Spleen (tissue), 13 donors: ENCODE measurements at places on chromosomes 5 and 9. TPM values are rescaled to one million over a fixed set of nuclear protein-coding genes. Genes with fewer than 3 reads are reported as not detected.
A peak's percentile ranks its signal among the peaks of the same experiment; 100 is the strongest.

DNA sequence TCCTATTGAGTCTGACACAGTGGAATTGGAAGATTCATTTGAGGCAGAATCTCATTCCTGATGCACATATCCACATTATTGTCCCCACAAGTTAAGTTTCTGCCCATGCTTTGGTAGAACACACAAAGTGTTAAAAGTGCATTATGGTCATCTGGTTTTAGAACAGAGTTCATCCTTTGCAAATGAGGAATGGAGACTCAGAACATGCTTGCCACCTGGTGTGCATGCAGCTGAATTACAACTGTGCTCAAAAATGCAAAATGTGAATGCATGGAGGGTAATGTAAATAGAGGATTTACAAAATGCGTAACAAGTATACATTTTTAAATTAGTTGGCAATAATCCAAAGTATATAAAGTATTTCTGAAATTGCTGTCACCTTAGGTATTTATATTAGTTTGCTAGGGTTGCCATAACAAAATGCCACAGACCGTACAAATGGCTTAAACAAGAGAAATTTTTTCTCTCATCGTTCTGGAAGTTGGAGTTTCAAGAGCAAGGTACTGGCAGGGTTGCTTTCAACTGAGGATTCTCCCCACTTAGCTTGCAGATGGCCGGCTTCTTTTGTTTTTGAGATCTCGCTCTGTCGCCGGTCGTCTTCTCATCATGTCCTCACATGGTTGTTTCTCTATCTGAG is 671.1 kb downstream of the TAF11L14 start:
- H3K4me3 ChIP-seq = no peak overlapping the region
- H3K36me3 ChIP-seq = no peaks in the 10 kb centered on the region
- no peak overlapping the region for H3K27ac ChIP-seq

COL5A1 gene
- total RNA-seq = 19.7 TPM

- no peak overlapping the region for H3K27ac ChIP-seq
- no peaks in the 10 kb centered on the region for H3K36me3 ChIP-seq
- no peaks in the 10 kb centered on the region for H3K4me1 ChIP-seq
- no peaks in the 10 kb centered on the region for H3K27me3 ChIP-seq
- H3K4me3 ChIP-seq = no peak overlapping the region
Measured at GRCh38 chr5:53321073-53321472, 159.4 kb upstream of the FST start.

DNA sequence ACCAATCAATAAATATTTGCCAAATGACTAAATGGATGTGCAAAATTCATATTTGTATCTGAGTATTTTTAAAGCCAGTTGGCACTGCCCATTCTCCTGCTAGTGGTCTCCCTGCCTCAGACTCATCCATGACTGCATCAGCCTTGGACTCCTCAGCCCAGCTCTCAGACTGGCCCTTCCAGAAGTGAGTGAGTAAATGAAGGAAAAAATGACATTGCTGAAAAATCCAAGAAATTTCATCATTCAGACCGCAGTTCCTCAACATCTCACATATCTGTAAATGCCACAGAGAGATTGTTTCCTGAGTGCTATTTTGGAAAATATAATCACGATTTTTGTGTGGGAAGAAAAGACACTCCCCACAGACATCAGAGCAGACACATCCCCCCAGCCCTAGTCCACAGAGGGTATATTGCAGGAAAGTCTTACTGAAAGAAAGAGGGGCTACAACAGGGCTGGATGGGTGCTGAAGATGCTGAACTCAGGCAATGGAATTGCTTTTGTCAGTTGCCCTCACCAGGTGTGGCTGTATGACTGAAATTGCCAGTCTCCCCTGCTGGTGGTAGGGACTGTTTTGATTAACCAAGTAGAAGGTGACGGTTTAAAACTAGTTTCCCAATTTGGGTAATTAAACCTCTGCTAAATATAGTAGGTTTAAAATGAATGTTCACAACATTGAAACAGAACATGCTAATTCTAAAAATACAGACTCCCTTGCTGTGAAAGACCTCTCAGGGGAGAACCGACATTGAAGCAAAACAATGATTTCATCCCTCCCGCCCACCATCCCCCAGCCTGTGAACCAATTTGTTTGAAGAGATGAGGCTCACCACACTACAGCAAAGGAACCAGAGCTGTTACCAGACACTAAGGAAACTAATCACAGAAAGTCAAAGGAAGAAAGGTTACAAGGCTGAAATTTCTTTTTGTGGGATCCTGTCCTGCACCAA is 158.8 kb downstream of the DEPDC1B start:
- H3K4me3 ChIP-seq = no peak overlapping the region
- no peaks in the 10 kb centered on the region for H3K27me3 ChIP-seq
- no peak for DNase-seq
- no peaks in the 10 kb centered on the region for H3K36me3 ChIP-seq
- H3K27ac ChIP-seq = no peak overlapping the region
- H3K4me1 ChIP-seq = peaks cover 19% of the 10 kb centered on the region

LCP2 gene
- 245 TPM for total RNA-seq

GRCh38 chr9:2107906-2108451 is 92.8 kb downstream of the SMARCA2 start:
- H3K27ac ChIP-seq = no peak overlapping the region
- H3K27me3 ChIP-seq = no peaks in the 10 kb centered on the region
- no peak overlapping the region for H3K4me3 ChIP-seq
- DNase-seq = no peak
- peaks cover 3% of the 10 kb centered on the region for H3K36me3 ChIP-seq

DNA sequence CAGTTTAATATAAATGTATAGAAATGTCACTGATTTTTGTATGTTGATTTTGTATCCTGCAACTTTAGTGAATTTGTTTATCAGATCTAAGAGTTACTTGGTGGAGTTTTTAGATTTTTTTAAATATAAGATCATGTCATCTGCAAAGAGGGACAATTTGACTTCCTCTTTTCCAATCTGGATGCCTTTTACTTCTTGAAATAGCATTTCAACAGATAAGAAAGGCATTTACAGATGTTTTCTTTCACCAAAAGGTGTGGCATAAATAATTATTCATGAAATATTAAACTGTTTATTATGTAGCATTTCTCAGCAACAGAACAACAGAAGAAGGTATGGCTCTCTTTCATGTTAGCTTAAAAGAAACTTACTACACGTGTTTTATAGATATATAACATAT is 34.9 kb upstream of the NIPBL start:
- no peak for DNase-seq
- H3K4me1 ChIP-seq = peaks cover 37% of the 10 kb centered on the region
- H3K4me3 ChIP-seq = no peak overlapping the region
- no peaks in the 10 kb centered on the region for H3K27me3 ChIP-seq
- H3K36me3 ChIP-seq = no peaks in the 10 kb centered on the region

DNA sequence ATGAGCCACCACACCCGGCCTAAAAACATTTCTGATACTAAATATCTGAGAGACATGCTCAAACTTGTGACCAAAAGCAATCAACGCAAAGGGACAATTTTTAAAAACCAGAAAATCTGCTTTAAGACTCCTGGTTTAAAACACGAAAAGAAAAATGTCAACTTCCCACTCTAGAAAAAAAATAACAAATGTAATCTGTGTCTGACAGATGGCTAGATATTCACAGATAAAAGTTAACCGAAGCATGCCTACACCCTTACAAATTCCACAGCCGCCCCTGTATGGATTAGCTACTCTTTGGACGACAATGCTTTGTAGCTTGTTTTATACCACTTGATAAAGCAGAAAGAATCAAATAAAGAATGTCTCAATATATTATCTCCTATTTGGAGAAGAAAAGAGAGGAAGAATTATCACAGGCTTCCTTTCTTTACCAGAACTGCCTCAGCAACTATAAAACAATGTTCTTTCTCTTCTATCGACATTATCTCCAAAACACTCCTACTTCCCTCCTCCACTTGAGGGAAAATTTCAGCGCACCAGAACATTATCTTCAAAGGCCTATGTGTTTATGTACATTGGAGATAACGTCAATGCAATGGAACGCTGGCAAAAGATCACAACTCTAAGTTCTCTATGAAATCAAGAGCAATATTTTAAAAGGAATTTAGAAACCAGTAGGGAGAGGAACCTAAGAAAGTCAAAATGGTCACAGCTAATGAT is 26.2 kb downstream of the CEMIP2 start:
- peaks cover 34% of the 10 kb centered on the region for H3K36me3 ChIP-seq
- no peak for DNase-seq
- no peak overlapping the region for H3K27ac ChIP-seq
- H3K4me3 ChIP-seq = no peak overlapping the region

LCNL1 gene
- 3.6 TPM for total RNA-seq

DNA sequence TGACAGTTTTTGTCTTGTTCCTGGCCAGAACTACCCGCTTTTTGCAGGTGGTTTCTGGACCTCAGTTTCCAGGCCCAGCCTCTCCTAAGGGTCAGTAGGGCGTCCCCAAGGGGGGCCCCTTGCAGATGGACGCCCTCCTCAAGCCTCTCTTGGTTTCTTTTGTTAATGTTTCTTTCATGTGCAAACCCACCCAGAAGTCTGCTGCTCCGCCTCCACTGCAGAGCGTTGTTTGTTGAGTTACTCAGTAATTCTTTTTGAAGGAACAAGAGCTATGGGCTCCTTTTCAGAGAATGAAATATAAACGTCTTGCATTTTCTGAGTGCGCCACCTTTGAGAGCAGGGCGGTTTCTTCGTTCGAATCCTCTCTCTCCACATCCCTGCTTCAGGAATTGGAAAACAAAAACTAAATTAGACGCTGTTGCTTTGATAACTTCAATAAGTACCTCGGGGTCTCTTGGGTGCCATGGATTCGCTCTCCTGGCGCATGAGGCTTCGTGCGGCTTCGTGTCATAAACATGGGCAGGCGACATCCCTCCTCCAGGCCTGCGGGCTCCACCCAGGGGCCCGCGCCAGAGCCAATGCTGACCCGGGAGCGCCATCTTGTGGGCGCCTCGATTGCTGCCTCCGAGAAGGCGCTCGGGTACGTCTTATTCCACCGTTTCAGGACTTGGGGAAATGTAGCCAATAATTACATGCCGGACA is 38.3 kb upstream of the CKMT2 start:
- H3K4me3 ChIP-seq = no peak overlapping the region
- H3K27me3 ChIP-seq = no peaks in the 10 kb centered on the region
- H3K36me3 ChIP-seq = no peaks in the 10 kb centered on the region
- H3K27ac ChIP-seq = no peak overlapping the region

DNA sequence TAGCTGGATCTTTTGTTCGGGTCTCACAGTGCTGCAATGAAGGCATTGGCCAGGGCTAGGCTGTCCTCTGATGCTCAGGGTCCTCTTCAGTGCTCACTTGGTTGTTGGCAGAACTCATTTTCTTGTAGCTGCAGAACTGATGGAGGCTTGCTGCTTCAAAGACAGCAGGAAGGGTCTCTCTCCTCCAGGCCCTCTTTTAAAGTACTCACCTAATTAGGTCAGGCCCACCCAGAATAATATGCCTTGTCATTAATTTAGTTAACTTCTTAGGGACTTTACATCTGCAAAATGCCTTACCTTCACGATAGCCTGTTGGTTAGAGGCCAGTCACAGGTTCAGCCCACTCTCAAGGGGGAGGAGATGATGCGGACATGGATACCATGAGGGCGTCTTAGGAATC is 114.7 kb downstream of the FBXL7 start:
- no peak overlapping the region for H3K4me3 ChIP-seq
- DNase-seq = no peak
- no peaks in the 10 kb centered on the region for H3K36me3 ChIP-seq
- H3K27ac ChIP-seq = no peak overlapping the region
- no peaks in the 10 kb centered on the region for H3K27me3 ChIP-seq

DNA sequence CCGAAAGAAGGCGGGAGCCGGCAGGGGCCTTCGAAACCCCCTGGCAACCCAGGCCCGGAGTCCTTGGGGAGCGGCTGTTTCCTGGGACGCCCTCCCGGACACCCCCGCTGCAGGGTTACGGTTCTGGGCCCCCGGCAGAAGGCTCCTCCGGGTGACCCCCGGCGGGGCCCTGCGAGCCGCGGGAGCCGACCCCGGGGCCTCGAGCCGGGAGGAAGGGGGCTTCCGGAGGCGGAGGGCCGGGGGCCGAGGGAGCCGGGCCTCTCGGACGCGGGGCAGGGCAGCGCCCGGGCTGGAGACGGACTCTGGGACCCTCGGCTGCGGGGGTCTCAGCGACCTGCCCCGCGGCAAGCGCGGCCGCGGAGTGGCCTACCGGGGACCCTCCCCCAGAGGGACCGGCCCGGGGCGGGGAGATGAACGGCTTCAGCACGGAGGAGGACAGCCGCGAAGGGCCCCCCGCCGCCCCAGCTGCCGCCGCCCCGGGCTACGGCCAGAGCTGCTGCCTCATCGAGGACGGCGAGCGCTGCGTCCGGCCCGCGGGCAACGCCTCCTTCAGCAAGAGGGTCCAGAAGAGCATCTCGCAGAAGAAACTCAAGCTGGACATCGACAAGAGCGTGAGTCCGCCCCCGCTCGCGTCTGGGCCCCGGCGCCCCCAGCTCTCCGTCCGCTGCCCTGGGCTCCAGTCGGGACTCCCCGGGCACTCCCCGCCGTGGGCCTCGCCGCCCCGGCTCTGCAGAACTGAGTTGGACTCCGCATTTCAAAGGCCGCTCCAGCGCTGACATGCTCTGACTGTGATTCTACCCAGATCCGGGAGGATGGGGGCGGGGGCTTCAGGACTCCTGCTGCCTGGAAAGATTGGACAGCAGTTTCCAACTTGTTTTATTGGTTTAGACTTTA is 645 bp downstream of the SAP30L start:
- peak overlapping the region; percentile 86 for H3K27ac ChIP-seq
- peaks cover 45% of the 10 kb centered on the region for H3K4me1 ChIP-seq
- H3K4me3 ChIP-seq = peak overlapping the region; percentile 98
- H3K36me3 ChIP-seq = peaks cover under 1% of the 10 kb centered on the region
- no peaks in the 10 kb centered on the region for H3K27me3 ChIP-seq
- DNase-seq = peak; percentile 94
